Activated CD8-positive, alpha-beta memory T cell treated with anti-CD3 and anti-CD28 coated beads, Interleukin-2, amount 10 ng/mL, durations not matched to agents 7 days and 5 days (primary cell): ENCODE measurements at places on chromosomes 5 and 9.
A peak's percentile ranks its signal among the peaks of the same experiment; 100 is the strongest.

DNA sequence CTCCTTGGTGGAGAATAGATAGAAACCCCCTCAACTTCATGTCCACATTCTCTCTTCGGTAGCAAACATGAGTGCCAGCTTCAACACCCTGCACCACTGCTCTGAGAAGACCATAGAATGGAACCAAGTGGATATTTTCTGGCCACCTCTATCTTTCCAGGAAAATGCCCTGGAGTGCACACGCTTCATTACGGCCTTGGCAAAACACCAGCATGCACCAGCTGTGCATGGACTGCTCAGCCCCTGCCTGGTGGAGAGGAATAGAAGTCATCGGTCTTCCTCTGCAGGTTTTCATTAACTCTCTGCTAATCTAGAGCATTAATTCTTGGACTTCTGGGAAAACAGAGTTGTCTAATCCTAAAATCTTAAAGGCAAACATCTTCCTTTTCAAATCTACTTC is 211.6 kb upstream of the TMEM161B start:
- H3K27me3 ChIP-seq = peaks cover 10% of the 10 kb centered on the region
- no peaks in the 10 kb centered on the region for H3K4me1 ChIP-seq
- H3K36me3 ChIP-seq = no peaks in the 10 kb centered on the region
- H3K4me3 ChIP-seq = no peak overlapping the region

DNA sequence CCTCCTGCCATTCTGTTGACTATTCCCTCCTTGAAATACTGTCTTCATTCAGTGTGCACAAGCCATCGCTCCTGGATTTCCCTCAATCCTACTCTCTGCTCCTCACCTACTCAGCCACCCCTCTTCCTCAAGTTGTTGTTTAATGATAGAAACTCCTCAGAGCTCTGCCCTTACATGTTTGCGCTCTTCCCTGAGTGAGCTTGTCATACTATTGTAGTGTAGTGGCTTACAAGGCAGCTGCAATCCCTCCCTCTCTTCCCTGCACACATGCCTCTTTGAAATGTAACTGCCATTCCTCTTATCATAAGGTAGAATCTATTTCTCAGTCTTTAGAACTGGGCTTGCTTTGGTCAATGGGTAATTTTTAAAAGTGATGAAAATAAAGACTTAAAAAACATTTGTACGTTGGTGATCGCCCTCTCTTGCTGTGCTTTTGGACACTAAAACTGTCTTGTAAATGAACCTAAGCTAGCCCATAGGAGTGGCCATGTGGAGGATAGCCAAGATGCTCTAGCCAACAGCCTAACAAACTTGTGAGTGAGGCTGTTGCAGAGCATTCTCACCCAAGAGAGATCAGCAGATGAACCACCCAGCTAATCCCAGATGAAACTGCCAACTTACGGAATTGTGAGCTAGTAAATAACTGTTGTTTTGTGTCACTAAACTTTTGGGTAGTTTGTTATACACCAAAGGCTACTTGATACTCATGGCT is 18.1 kb upstream of the SMAD5 start:
- H3K27ac ChIP-seq = no peak overlapping the region
- H3K4me1 ChIP-seq = no peaks in the 10 kb centered on the region
- no peak overlapping the region for H3K4me3 ChIP-seq
- H3K27me3 ChIP-seq = peaks cover 11% of the 10 kb centered on the region
- no peaks in the 10 kb centered on the region for H3K36me3 ChIP-seq
- DNase-seq = no peak

GRCh38 chr9:69731348-69731747 is 28.5 kb downstream of the PTAR1 start:
- DNase-seq = no peak
- H3K36me3 ChIP-seq = peaks cover 47% of the 10 kb centered on the region
- no peak overlapping the region for H3K4me3 ChIP-seq
- no peaks in the 10 kb centered on the region for H3K27me3 ChIP-seq
- peaks cover 10% of the 10 kb centered on the region for H3K4me1 ChIP-seq

DNA sequence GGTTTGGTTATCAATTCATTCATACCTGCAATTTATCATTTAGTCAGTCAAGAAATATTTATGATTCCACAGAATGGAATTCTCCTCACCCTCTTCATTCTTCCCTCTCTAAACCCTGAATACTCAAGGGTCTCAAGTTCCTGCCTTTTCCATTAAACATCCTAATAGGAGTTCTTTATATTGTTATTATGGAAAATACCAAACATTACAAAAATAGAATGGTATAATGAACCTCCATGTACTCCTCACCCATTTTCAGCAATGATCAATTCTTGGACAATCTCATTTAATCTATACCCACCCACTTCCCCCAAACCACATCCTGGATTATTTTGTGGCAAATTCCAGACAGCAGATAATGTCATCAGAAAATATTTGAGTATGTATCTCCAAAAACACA is 74.5 kb downstream of the ADAMTS12 start:
- H3K27ac ChIP-seq = no peak overlapping the region
- DNase-seq = no peak
- H3K36me3 ChIP-seq = no peaks in the 10 kb centered on the region
- no peaks in the 10 kb centered on the region for H3K4me1 ChIP-seq
- no peak overlapping the region for H3K4me3 ChIP-seq

GRCh38 chr5:9831823-9832222 is 201.7 kb upstream of the TAS2R1 start:
- no peak for DNase-seq
- no peak overlapping the region for H3K4me3 ChIP-seq
- H3K27me3 ChIP-seq = no peaks in the 10 kb centered on the region
- no peaks in the 10 kb centered on the region for H3K36me3 ChIP-seq
- no peaks in the 10 kb centered on the region for H3K4me1 ChIP-seq
- H3K27ac ChIP-seq = no peak overlapping the region

DNA sequence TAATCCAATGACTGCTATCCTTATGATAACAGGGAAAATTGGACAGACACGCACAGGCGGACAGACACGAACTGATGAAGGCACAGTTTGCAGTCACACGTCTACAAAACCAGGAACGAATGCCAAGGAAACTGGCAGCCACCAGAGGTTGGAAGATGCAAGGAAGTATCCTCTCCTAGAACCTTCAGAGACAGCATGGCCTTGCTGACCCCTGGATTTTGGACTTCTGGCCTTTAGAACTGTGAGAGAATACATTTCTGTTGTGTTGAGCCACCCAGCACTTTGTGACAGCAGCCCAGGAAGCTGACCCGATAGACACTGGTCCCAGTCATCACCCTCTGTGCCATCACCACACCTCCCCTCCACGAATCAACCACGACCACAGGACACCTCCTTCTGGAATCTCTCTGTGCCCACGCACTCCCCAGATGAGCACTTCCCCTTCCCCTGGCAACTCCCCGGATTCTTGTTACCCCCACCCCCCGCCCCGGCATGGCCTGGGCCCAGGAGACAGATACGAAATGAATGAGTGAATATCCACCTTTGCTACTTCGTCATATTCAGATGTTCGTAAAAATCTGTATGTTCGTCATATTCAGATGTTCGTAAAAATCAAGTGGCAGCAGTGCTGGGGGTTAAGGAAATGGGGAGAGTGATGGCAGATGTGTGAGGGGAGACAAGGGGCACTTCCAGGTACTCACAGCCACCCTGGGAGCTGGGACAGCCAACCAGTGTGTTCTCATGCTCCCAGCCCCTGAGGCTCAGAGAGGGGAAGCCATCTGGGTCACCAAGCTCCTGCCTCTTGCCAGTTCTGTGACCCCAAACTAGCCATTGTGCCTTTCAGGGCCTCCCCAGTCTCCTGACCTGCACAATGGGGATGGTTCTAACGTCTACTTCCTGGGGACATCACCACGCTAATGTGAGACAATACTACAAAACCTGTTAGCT is 18.5 kb downstream of the GBGT1 start:
- H3K4me1 ChIP-seq = peaks cover 73% of the 10 kb centered on the region
- peaks cover 4% of the 10 kb centered on the region for H3K36me3 ChIP-seq
- H3K27me3 ChIP-seq = no peaks in the 10 kb centered on the region
- peak overlapping the region; percentile 70 for H3K4me3 ChIP-seq
- DNase-seq = no peak
- H3K27ac ChIP-seq = peak overlapping the region; percentile 92

DNA sequence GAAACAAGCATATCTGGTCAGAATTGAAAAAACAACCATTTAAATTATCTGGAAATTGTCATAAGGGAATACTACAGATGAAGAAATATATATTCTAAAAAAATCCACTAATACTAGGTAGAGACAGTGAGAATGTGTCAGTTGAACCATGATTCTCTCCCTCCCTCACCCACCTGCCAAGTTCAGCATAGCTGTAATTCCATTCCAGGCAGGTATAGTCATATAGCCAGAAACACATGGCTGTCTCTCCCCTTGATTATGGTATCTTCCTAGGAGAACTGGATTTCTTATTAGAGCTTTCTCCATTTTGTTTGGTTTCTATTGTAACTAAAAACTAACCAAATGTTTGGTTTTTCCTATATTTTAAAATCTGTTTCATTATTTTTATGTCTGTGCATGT is 509.2 kb downstream of the CDH10 start:
- no peak overlapping the region for H3K4me3 ChIP-seq
- DNase-seq = no peak
- no peaks in the 10 kb centered on the region for H3K27me3 ChIP-seq
- H3K27ac ChIP-seq = no peak overlapping the region

- no peak for DNase-seq
- no peak overlapping the region for H3K27ac ChIP-seq
- H3K36me3 ChIP-seq = no peaks in the 10 kb centered on the region
Measured at GRCh38 chr5:56569076-56569475, 246.3 kb upstream of the MAP3K1 start.

- H3K4me3 ChIP-seq = no peak overlapping the region
- DNase-seq = no peak
- no peaks in the 10 kb centered on the region for H3K4me1 ChIP-seq
- H3K27ac ChIP-seq = no peak overlapping the region
- H3K27me3 ChIP-seq = no peaks in the 10 kb centered on the region
Measured at GRCh38 chr5:4924577-4924976, 215.6 kb upstream of the ADAMTS16 start.

- no peaks in the 10 kb centered on the region for H3K27me3 ChIP-seq
- no peak for DNase-seq
- peaks cover 18% of the 10 kb centered on the region for H3K4me1 ChIP-seq
- no peaks in the 10 kb centered on the region for H3K36me3 ChIP-seq
- no peak overlapping the region for H3K4me3 ChIP-seq
Measured at GRCh38 chr5:173778784-173779304, 109.3 kb upstream of the CPEB4 start.

DNA sequence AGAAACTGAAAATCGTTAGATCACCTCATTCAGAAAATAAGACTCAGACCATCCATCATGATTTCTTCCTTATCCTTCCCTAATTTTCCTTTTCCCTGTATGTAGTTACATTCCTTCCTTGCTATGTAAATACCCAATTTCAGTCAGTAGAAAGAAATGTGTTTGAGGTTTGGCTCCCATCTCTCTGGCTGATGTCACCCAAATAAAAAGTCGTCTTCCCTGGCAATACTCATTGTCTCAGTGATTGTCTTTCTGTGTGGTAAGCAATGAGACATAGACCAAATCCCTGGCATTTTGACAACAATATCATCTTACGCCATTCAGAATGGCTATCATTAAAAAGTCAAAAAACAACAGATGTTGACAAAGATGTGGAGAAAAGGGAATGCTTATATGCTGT is 303.9 kb upstream of the EDIL3 start:
- H3K27ac ChIP-seq = no peak overlapping the region
- H3K4me1 ChIP-seq = no peaks in the 10 kb centered on the region
- no peak for DNase-seq
- H3K36me3 ChIP-seq = no peaks in the 10 kb centered on the region
- H3K4me3 ChIP-seq = no peak overlapping the region
- no peaks in the 10 kb centered on the region for H3K27me3 ChIP-seq

DNA sequence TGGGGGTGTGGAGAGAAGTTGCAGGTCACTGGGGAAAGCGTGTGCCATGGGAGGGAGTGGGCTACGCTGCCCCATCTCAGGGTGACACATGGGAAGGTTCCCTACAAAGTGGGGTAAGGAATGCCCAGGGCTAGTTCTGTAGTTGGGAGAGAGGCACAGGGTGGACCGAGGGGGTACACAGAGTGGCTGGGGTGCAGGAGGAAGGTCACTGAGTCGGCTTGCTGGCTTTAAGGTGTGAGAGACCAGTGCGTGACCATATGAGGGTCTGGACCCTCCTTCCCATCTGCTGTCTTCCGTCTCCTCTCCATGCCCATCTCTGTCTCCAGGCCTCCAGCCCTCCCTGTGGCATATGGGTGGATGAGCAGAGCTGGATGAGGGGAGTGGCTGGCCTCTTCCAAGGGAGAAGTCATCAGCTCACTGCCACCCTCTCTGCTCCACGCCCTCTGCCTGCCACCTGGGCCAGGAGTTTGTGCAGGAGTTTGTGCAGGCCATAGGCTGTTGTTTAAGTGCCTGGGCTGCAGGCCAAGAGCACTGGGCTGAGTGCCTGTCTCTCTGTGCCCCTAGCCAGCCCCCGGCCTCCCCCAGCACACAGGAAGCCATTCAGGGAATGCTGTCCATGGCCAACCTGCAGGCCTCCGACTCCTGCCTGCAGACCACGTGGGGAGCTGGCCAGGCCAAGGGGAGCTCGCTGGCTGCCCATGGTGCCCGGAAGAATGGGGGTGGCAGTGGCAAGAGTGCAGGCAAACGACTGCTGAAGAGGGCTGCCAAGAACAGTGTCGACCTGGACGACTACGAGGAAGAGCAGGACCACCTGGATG is 96.8 kb downstream of the PHF2 start:
- H3K4me3 ChIP-seq = no peak overlapping the region
- no peaks in the 10 kb centered on the region for H3K4me1 ChIP-seq
- H3K36me3 ChIP-seq = peaks cover 3% of the 10 kb centered on the region

- H3K36me3 ChIP-seq = peaks cover 31% of the 10 kb centered on the region
- DNase-seq = peak; percentile 53
- H3K27me3 ChIP-seq = no peaks in the 10 kb centered on the region
- peak overlapping the region; percentile 70 for H3K27ac ChIP-seq
- H3K4me1 ChIP-seq = peaks cover 47% of the 10 kb centered on the region
Measured at GRCh38 chr5:154446195-154447088, 645 bp downstream of the SAP30L start.

DNA sequence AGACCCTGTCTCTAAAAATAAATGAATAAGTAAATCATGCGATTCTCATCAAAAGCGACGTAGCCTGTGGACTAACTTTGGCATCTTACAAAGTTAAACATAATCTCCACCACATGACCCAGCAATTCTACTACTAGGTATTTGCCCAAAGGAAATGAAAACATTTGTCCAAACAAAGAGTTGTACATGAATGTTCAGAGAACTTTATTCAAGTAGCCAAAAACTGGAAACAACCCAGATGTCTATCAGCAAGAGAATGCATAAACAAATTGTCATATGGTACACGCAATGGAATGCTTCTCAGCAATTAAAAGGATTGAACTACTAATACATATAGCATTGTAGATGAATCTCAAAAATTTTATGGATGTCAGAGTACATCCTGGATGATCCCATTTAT is 82.6 kb downstream of the ADRB2 start:
- no peaks in the 10 kb centered on the region for H3K27me3 ChIP-seq
- no peak overlapping the region for H3K4me3 ChIP-seq
- H3K36me3 ChIP-seq = no peaks in the 10 kb centered on the region
- no peak for DNase-seq
- no peak overlapping the region for H3K27ac ChIP-seq
- peaks cover 14% of the 10 kb centered on the region for H3K4me1 ChIP-seq

DNA sequence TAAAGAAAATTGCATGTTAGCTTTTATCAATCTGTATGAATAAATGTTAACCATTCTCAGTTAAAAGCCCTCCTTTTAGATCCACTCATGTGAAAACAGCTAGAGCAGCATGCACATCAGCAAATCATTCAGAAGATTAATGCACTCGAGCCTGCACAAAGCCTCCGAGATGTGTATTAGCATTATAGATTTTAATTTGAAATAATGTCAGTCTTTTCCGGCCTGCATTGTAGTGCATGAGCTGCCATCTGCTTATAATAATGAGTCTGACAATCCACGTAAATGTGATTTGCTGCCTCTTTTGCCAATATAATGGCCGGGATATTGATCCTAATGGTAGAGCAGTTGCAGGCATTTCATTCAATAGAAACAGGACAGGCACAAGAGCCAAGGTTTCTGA is 585.1 kb downstream of the IRX1 start:
- no peaks in the 10 kb centered on the region for H3K36me3 ChIP-seq
- H3K4me1 ChIP-seq = no peaks in the 10 kb centered on the region
- H3K27ac ChIP-seq = no peak overlapping the region
- H3K27me3 ChIP-seq = no peaks in the 10 kb centered on the region
